LHCN-M2 (cell line): ENCODE measurements at places on chromosomes 4 and X. TPM values are rescaled to one million over a fixed set of nuclear protein-coding genes. Genes with fewer than 3 reads are reported as not detected.

- DNase-seq, result peak; percentile 87
These were observed 662.5 kb downstream of the RAPGEF2 start for GRCh38 chr4:159765382-159765781.

- DNase-seq, result no peak
These were observed 67.6 kb downstream of the MTNR1A start for GRCh38 chr4:186487726-186488125.

DNA sequence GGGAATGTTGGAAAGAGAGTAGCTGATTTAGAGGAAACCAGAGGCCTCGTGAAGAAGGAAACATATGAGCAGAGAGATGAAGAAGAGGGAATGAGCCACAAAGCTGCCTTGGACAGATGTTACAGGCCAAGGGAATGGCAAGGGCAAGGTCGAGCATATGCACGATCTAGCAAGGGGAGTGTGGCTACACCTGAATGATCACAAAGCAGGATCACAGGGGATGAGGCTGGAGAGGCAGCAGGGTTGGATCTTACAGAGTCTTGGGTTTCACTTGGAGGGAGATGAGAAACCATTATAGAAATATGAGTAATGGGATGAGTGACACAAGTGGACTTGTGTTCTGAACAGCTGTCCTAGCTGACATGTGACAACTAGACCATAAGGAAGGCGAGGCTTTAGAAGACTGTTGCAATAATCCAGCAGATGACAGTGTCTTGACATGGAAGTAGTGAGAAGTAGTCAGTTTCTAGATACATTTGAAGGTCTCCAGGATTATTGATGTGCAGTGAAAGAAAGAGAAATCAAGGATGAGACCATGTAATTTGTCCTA lies 58.7 kb downstream of the RASGEF1B start:
- peak; percentile 8 for DNase-seq

DNA sequence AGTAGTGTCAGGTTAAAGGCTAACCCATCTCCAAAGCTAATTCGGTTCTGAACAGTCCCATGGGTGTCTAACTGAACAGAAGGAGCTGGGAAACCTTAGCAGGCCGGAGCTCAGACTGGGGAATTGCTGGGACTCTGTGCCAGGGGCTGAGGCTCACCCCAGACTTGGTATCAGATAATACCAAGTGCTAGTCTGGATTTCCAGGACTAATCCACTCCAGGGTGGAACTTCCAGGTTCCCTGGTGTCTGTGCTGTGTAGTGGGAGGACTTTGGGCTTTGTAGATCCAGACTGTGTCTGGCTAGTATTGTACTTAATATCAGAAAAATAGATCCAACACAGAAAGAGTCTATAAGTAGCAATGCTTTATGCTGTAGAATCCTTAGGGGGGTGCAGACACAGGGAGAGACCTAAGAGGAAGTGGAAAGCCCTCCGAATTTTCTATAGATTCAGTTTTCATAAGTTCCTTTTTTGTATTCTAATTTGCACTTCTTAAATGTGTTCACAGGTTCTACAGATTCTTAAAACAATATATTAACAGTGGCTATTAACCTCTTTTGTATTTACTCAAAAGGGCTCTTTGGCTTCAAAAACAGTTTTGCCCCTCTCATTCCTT lies 4.1 kb downstream of the ZNF827 start:
- no peak for DNase-seq

DNA sequence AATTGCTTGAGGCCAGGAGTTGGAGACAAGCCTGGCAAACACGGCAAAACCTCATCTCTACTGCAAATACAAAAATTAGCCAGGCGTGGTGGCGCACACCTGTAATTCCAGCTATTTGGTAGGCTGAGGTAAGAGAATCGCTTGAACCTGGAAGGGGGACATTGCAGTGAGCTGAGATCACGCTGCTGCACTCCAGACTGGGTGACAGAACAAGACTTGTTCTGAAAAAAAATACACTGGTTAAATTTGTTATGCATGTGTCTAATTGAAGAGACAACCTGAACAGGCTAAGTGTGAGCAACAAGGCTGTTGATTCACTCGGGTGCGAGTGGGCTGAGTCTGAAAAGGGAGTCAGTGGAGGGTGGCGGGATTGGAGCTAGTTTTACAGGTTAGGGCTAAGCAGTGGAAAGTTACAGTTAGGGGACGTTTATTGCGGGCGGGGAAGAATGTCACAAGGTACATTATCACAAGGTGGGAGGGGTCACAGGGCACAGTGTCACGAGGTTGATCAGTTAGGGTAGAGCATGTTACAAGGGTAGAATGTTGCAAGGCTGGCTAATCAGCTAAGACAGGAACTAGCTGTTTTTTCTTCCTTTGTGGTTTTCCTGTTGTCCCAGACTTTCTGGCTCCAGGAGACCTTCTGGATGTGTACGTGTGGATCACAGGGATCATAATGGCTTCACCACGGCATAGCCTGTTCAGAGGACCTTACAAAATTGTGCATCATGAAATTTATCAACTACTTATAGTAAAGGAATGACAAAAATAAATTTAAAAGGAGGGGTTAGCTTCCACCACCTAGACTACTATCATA lies 115.8 kb downstream of the NAA11 start:
- DNase-seq, result no peak

- DNase-seq, result no peak
These were observed 301.1 kb downstream of the FRMPD4 start for GRCh38 chrX:12439416-12439815.

DNA sequence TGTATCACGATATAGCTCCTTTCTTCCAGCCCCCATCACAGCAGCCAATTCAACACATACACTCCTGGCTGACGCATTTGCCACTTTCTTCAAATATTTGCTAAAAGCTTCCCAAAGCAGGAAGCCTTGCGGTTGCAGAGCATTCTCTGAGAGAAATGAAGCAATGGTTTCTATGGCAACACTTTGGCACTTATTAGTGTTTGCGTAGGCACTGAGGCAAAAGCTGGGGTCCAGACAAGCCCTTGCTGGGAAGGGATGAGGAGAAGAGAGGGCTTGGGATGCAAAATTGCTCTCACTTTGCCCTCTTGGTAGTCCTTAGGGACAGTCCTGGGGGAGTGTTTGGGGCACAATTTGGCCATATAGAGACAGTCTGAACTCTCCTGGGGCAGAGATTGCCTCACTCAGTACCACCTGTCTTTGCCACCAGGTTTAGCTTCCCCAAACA lies 55.0 kb upstream of the PAK3 start:
- peak; percentile 73 for DNase-seq

DNA sequence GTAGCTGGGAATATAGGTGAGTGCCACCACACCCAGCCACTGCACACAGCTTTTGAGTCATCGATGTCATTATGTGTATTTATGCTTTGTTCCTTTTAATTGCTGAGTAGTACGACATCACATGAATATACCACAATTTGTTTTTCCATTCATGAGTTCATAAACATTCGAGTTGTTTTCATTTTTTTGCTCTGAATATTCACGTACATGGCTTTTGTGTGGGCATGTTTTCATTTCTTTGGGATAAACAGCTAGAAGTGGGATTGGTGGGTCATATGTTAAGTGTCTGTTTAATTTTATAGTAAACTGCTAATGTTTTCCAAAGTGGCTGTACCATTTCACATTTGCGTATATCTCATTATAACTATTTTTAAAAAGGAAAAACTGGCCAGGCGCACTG lies 45.1 kb upstream of the KDR start:
- DNase-seq, result no peak

GAGE1 gene
- not detected in 2 replicates for total RNA-seq

EPGN gene
- 0.26 TPM in 1 of 2 replicates, not detected in the other for total RNA-seq

KLHL4 gene
- total RNA-seq, result 11.7 and 16.0 TPM in 2 replicates

KDR gene
- total RNA-seq, result 15.8 and 19.3 TPM in 2 replicates

ATP10D gene
- 36.3 and 39.4 TPM in 2 replicates for total RNA-seq
